Right cardiac atrium (tissue), 5 donors: ENCODE measurements at places on chromosomes 5 and 9. TPM values are rescaled to one million over a fixed set of nuclear protein-coding genes. Genes with fewer than 3 reads are reported as not detected.

The LEAP2 gene
- total RNA-seq = 0.86 TPM

DNA sequence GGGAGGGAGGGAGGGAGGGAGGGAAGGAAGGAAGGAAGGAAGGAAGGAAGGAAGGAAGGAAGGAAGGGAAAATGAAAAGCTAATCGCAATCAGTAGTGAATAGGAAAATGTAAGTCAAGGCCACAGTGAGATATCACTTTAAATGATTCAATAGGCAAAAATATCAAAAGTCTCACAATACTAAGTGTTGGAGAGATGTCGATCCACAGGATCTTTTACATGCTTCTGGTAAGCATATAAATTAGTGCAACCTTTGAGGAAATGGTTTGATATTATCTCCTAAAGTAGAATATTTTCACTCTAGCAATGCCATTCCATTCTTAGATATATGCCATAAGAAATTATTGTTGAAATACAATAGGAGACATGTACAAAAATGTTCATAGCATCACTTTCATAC is 58.4 kb downstream of the FRMD3 start:
- no peak for DNase-seq

The ZSWIM6 gene
- total RNA-seq = 6.3 TPM

GRCh38 chr5:3511934-3512333 is 83.7 kb upstream of the IRX1 start:
- no peak for DNase-seq

The C7 gene
- 779 TPM for total RNA-seq

DNA sequence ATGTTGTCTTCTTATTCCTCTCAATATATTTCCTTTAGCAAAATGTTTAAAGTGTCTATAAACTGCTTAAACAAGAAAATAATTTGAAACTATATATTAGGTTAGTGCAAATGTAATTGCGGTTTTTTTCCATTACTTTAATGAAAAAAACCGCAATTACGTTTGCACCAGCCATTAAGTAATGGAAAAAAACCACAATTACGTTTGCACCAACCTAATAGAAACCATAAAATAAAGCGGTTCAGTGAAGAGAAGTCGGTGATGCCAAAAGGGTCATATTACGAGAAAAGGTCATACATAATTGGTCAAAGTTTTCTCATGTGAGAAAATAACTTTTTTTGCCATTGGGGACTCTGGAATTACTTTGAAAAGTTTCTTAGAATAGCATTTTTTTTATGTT is 385.6 kb upstream of the ST8SIA4 start:
- no peak for DNase-seq

The MEGF10 gene
- 0.47 TPM for total RNA-seq

The SLC4A9 gene
- not detected for total RNA-seq

DNA sequence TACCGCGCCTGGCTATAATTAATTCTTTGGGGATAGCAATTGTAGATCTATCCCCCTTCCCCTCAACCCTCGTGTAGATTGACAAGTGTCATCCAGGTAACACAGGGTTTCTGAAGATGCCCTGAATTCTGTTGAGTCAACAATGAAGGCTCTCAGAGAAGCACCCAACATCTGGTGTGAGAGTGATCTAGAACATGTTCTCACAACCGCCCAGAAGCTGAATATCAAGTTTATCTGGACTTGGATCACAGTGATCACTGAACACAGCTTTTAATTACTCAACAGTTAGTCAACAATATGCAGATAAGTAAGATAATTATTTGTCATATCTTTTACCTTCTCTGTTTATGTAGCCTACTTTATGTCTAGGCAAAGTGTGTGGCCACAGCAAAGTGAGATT is 204.2 kb upstream of the RGMB start:
- DNase-seq = no peak

DNA sequence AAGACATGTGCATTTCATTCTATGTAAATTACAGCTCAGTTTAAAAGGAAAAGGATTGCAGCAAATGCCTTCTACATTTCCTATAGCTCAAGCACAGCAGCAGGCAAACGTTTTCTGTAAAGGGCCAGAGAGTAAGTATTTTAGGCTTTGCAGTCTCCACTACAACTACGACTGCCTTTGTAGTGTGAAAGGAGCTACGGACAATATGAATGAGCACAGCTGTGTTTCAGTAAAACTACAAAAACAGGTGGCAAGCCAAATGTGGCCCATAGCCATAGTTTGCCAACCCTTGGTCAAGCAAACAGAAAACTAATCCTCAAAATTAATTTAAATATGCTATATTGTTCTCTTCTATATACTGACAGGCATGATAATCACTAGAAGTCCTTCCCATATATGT is 7.2 kb downstream of the PTBP3 start:
- no peak for DNase-seq

GRCh38 chr5:176597417-176598389 is 12.3 kb downstream of the GPRIN1 start:
- no peak for DNase-seq

The ZFP37 gene
- total RNA-seq = 2.3 TPM

GRCh38 chr5:115565233-115565632 is 20.7 kb upstream of the FEM1C start:
- no peak for DNase-seq

- DNase-seq = no peak
Observed at GRCh38 chr9:87816036-87816435, 66.6 kb upstream of the SPATA31E1 start.

DNA sequence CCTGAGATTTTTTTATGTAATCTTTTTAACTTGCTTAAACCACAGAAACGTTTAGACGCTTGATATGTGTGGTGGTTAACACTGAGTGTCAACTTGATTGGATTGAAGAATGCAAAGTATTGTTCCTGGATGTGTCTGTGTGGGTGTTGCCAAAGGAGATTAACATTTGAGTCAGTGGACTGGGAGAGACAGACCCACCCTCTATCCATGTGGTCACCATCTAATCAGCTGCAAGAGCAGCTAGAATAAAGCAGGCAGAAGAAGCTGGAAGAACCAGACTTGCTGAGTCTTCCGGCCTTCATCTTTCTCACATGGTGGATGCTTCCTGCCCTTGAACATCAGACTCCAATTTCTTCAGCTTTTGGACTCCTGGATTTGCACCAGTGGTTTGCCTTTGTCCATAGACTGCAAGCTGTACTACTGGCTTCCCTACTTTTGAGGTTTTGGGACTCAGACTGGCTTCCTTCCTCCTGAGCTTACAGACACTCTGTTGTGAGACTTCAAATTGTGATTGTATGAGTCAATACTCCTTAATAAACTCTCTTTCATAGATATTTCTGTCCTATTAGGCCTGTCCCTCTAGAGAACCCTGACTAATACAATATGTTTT is 816.0 kb upstream of the CDH9 start:
- no peak for DNase-seq

DNA sequence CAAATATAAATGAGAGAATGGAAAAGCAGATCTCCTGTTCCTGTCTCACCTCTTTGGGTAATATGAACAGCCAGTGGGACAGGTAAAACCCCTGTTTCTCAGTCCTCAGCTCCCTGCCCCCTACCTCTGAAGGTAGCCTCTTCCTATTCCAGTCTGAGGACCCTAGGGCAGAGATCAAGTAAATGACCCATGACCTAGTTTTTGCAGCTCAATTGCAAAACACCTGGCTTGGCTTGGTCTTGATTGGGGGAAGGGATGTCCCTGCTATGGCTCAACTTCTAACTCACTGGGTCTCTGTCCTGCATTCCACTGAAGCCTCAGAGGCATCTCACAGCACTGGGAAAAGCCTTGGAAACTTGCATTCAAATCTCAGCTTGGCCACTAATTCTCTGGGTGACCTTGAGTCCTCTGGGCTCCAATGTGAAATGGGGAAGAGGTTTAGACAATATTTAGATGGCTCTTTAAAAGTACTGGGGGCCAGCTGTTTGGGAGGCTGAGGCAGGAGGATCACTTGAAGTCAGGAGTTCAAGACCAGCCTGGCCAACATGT is 1.6 kb upstream of the GALT start:
- DNase-seq = no peak

The SLC34A3 gene
- total RNA-seq = not detected

The FBP2 gene
- total RNA-seq = 0.23 TPM

The CFAP90 gene
- total RNA-seq = 0.33 TPM

The PCDHGA12 gene
- 7.1 TPM for total RNA-seq

The ZNF454 gene
- total RNA-seq = 3.1 TPM

DNA sequence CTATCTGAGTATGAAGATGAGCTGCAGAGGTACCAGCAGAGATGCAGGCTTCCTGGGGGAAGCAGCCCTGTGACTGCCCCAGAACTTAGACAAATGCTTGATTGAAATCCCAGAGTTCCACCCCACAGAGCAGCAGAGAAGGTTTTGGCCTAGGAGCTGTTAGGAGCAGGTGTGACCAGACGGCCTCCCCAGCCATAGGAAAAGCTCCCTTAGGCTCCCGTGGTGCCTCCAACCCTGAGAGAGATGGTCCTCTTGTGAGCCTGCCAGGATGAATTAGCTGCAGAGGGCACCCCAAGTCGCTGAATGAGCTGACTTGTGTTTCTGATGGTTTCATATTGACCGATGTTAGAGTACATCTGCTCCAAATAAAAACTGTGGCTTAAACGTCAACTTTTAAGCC is 22.1 kb downstream of the NTRK2 start:
- DNase-seq = no peak

DNA sequence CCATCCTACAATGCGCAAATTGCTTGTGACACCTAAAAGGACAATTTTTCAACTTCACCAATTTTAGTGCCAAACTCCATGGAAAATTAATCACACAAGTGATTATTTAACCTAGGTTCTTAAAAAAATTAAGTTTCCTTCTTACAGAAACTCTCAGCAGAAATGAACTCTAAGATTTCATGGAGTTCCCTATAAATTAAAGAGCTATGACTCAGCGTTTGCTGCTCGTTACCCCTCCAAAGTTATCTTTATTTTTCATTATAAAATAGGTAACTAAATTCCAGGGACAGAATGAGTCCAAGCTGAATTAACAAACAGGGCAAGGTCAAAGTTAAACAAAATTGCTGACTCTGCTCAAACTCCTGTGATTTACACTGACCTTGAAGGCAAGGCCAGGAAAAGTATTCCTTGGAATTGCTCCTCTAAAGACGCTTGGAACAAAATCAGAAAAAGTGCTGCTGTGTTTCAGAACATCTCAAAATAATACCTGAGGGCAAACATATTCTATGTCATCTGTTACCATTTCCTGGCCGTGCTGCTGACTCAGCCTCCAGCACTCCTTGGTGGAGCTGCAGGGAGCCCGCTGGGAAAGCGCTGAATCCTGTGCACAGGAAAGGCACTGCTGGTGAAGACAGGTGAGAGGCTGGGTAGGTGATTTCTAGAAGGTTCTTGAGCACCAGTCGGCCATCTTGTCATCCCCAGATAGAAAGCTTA is 2.5 kb upstream of the CMBL start:
- no peak for DNase-seq

The SECISBP2 gene
- total RNA-seq = 17.8 TPM

DNA sequence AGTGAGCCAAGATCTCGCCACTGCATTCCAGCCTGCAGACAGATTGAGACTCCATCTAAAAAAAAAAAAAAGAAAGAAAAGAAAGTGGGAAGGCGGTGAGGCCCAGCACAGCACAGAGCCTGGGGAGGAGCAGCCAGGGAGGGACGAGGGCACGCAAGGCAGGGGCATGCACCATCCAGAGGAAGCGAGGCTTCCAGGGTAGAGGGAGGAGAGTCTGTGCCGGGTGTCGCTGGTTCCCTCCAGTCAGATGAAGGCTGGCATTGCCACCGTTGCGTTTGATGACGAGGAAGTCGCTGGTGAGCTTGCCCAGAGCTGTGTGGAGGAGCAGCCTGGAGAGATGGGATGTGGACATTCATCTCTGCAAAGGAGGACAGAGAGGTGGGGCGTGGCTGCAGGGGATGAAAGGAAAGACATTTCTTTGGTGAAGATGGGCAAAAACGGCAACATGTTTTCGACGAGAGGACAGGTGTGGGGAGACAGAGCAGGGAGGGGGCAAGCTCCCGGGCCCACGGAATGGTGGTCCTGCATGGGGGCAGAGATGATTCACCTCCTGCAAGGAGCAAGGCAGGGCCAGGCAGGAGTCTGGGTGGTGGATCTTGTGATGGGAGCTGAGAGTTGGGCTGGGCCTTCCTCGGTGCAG is 18.6 kb upstream of the OLFM1 start:
- DNase-seq = no peak

GRCh38 chr5:33241802-33242201 is 199.0 kb upstream of the TARS1 start:
- no peak for DNase-seq

- DNase-seq = no peak
Observed at GRCh38 chr9:69420611-69421270, 95.7 kb downstream of the ENTREP1 start.

DNA sequence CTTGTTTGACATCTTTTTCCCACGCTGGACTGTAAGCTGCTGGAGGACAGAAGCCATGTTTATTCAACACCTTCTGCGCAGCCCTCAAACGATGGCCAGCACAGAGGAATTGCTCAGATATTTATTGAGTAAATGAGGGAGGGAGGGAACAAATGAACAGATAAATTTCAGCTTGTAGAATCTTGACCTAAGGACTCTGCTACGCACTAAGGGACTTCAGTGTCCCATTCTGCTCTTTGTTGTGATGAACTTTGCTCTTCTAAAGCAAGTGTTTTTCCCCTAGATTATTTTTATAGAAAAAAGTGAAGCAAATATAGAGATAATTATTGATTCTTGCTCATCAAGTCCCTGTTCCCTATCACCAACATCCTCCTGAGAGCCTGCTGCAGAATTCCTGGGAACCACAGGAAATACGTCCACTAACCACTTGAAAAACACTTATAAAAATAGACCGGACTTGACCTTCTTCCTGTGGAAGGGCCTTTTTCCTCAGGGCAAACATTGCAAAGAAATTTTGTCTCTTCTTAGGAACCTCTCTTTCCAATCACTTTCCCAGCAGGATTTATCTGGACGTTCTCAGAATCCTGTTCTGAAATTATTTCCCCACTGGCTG is 54.9 kb downstream of the FGF1 start:
- no peak for DNase-seq

DNA sequence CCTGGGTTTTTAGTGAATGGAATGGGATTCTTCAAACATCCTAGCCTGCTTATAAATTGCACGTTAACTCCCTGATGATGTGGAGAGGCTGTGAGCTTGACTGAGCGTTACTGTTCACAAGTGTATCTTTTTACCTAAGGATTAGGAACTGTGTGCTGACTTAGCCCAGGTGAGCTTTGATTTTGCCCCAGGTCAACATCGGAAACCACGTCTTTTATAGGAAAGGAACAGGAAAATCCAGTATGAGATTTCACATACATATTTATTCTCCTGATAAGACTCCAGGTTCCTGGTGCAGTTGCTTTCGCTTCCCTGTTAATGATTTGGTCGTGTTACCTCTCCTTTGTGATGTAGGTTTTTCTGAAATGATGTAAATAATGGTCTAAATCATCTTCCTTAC is 103.2 kb upstream of the BASP1 start:
- DNase-seq = no peak

GRCh38 chr5:16856531-16856930 is 79.6 kb downstream of the MYO10 start:
- no peak for DNase-seq

- DNase-seq = no peak
Observed at GRCh38 chr5:79408028-79408427, 105.9 kb downstream of the HOMER1 start.

The CAMK4 gene
- total RNA-seq = 0.65 TPM

DNA sequence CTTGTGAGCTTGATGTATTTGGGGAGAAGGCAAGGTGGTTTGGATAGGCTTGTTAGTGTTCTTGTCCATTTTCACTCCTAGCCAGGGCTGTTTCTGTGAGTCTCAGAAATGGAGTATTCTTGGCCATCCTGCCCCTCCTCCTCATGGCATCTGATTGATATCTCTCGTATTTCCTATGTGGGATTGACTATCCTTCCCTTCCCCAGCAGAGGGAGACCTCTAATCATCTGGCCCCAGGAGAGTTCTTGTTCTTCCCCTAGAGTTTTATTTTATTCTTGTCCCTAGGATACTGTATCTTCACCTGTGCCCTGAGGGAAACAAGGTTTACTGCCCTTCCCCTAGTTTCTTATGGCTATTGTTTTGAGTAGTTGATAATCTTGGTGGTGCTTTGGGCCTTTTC is 114.4 kb downstream of the VPS13A start:
- DNase-seq = no peak
